Hair follicle dermal papilla cell (primary cell): ENCODE measurements at places on chromosomes 12 and 14. TPM values are rescaled to one million over a fixed set of nuclear protein-coding genes. Genes with fewer than 3 reads are reported as not detected.

The OR4E2 gene
- not detected in 2 replicates for total RNA-seq

The TMCC3 gene
- 0.24 and 0.49 TPM in 2 replicates for total RNA-seq

The GALNT9 gene
- not detected in 2 replicates for total RNA-seq

The CMA1 gene
- total RNA-seq, result not detected in 2 replicates

The TPH2 gene
- total RNA-seq, result not detected in 2 replicates

The FLRT2 gene
- 62.5 and 89.0 TPM in 2 replicates for total RNA-seq

The EIF2B1 gene
- 31.8 and 40.7 TPM in 2 replicates for total RNA-seq

The PMEL gene
- total RNA-seq, result 1.1 and 2.9 TPM in 2 replicates

The AMDHD1 gene
- total RNA-seq, result under 0.01 TPM in 1 of 2 replicates, not detected in the other

The SERPINA5 gene
- not detected in 2 replicates for total RNA-seq

The RNU4-1 gene
- under 0.01 TPM in 2 replicates for total RNA-seq

The CCDC184 gene
- total RNA-seq, result 0.73 and 0.97 TPM in 2 replicates

The ST8SIA1 gene
- 7.1 and 7.7 TPM in 2 replicates for total RNA-seq

The MYO1H gene
- 0.16 TPM in 1 of 2 replicates, not detected in the other for total RNA-seq

The RPGRIP1 gene
- total RNA-seq, result not detected in 2 replicates

The KIF5A gene
- total RNA-seq, result 1.8 and 2.7 TPM in 2 replicates

The IL31 gene
- total RNA-seq, result not detected in 2 replicates

The BLTP3B gene
- 44.2 and 52.9 TPM in 2 replicates for total RNA-seq

The GPRC5D gene
- not detected in 2 replicates for total RNA-seq

The FITM1 gene
- not detected in 2 replicates for total RNA-seq

The OASL gene
- 0.12 and 0.49 TPM in 2 replicates for total RNA-seq

The TRHDE gene
- total RNA-seq, result 7.8 and 32.8 TPM in 2 replicates

The TAS2R19 gene
- total RNA-seq, result 4.9 and 9.6 TPM in 2 replicates

The IFNG gene
- not detected in 2 replicates for total RNA-seq

The A2ML1 gene
- total RNA-seq, result under 0.01 TPM in 1 of 2 replicates, not detected in the other

The POLE2 gene
- total RNA-seq, result 2.7 and 4.7 TPM in 2 replicates

The KRT83 gene
- not detected in 2 replicates for total RNA-seq

The KRT74 gene
- total RNA-seq, result not detected in 2 replicates

The FOXN4 gene
- not detected in 2 replicates for total RNA-seq

The FAM234B gene
- total RNA-seq, result 7.5 and 7.7 TPM in 2 replicates

The DHRS4L2 gene
- total RNA-seq, result 6.8 and 8.4 TPM in 2 replicates

The SAMD4A gene
- 57.9 and 65.6 TPM in 2 replicates for total RNA-seq

The TAS2R20 gene
- total RNA-seq, result 3.3 and 7.5 TPM in 2 replicates

The NFYB gene
- total RNA-seq, result 15.4 and 16.5 TPM in 2 replicates

The KRT78 gene
- total RNA-seq, result not detected in 2 replicates

The ERP29 gene
- total RNA-seq, result 38.1 and 42.9 TPM in 2 replicates

The LALBA gene
- total RNA-seq, result 0.24 TPM in 1 of 2 replicates, not detected in the other

The PLEKHG7 gene
- not detected in 2 replicates for total RNA-seq

The WNT5B gene
- total RNA-seq, result 312 and 507 TPM in 2 replicates

The CLEC4C gene
- not detected in 2 replicates for total RNA-seq
